HFF-Myc (cell line): ENCODE measurements at places on chromosomes 12 and 14.

GRCh38 chr14:20934148-20934762 is 21.0 kb upstream of the RNASE2 start:
- DNase-seq, result no peak

GRCh38 chr12:57579011-57579410 is 12.0 kb upstream of the PIP4K2C start:
- DNase-seq, result no peak

DNA sequence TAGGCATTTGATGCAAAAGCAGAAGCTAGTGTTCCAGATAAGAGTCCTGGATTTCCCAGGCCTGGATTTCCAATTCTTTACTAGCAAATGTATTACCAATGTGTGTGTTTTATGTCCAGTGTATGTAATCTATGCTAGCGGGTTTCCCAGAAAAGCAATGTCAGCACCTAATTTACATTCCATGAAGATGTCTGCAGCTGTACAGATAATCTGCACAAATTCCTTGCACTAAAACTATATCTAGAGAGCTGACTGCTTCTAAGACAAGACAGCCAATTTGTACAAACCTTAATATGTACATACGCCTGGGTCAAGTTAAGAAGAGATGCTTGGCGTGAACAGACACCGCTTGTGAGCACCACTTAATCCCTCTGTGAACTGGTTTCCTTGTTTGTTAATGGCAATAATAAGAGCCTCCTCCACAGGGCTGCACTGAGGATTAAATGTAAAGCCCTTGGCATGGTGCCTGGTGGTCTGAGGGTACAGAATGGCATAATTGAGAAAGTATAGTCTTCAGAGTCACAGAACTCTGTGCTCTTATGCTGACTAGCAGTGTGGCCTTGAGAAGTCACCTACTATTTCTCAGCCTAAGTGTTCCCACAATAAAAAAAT is 185.6 kb downstream of the EPS8 start:
- no peak for DNase-seq

DNA sequence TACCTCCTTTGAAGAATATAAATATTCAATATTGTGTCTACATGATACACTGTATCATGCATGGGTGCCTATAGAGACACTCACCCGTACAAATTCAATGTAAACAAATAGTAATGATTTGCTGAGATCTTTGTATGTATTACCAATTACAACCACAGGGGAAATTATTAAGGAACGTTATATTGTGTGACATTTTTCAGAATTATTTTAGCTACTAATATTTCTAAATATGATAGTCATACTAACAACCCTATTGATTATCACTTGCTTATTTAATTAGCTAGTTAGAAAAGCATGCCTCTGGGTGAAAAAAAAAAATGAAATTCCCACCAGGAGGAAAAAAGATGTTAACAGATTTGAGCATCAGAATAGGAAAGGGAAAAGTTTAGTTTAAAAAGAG is 2.1 kb downstream of the SOX5 start:
- DNase-seq, result no peak

- no peak for DNase-seq
Observed at GRCh38 chr14:36495666-36496065, 24.4 kb downstream of the NKX2-1 start.

GRCh38 chr12:108789546-108789945 is 58.2 kb upstream of the CORO1C start:
- no peak for DNase-seq

DNA sequence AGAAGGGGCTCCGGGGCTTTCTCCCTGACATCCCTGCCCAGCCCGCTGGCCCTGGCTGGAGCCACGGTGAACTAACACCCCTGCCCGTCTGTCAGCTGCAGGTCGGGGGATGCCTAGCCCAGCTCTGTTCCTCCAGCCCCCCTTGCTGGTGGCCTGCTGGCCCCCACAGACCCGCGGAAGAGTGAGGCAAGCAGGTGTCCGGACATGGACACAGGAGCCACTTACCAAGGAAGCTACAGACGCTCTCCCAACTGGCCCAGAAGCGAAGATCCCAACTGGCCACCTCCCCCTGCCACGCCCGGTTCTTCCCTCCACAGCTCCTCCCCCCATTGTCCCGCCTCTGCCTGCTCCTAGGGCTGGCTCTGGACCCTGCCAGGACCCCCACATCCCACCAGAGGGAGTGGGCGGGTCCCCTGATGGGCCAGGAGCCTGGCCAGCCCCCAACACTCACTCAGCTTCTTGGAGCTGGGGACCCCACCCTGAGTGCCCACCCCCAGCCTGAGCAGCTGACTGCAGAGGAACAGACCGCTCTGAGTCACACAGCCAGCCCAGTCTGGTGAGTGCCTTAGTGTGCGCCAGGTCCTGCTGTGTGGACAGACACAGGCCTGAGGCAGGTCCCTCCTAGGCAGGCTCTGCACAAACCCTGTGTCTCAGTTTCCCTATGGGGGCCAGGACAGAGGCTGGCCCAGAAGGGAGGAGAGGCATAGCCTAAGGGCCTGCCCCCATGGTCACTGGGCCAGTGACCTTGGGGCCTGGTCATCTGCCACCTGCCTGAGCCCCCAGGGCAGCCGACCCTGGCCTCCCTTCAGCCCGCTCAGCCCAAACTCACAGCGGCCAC is 7.7 kb downstream of the AHNAK2 start:
- DNase-seq, result peak; percentile 59
